Myocyte (in vitro differentiated cells): ENCODE measurements at places on chromosomes 4 and X. TPM values are rescaled to one million over a fixed set of nuclear protein-coding genes. Genes with fewer than 3 reads are reported as not detected.
A peak's percentile ranks its signal among the peaks of the same experiment; 100 is the strongest.

The GAB1 gene
- total RNA-seq: 7.9 and 10.3 TPM in 2 replicates

The SHOX gene
- not detected in 2 replicates for total RNA-seq

GRCh38 chr4:23348789-23349498 is 540.9 kb downstream of the PPARGC1A start:
- no peak for DNase-seq

DNA sequence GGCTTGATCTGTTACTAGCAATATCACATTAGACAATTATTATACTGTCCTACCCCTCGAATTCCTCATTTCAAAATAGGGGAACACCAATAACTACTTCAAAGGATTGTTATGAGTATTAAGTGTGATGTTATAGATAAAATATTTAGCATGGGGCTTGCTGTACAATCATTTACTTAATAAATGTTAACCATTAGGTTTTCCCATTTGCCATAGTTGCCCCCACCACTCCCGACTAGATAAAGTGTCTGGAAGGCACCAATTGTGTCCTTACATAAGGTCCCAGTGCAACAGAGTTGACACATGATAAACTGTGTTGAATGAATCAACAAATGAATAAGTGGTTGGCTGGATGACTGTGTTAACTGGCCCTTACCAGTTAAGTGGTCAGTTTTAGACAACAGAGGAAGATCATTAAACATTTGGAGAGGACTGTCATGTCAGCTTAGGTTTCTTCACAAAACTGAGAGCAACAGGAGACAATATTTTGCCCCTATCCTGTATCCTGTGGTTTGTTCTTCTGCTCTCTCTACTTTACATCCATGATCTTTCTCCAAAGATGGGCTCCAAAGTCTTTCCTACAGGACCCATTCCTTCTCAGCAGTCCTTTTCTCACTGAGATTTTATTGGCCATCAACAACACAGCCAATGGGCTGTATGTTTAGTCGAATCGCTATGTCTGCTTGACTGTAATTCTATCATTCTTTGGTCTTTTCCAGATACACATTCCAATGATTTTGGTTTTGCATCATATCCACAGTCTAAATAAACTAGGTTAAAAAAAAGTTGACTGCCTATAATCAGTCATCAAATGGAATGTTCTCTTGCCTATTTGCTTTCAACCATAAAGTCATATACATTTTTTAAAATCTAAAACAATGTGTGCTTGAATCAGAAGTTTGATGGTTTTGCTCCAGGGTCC is 74.4 kb downstream of the RNF150 start:
- DNase-seq: peak; percentile 13
